ENCODE measurements at places on chromosomes 4 and X.
A peak's percentile ranks its signal among the peaks of the same experiment; 100 is the strongest.

DNA sequence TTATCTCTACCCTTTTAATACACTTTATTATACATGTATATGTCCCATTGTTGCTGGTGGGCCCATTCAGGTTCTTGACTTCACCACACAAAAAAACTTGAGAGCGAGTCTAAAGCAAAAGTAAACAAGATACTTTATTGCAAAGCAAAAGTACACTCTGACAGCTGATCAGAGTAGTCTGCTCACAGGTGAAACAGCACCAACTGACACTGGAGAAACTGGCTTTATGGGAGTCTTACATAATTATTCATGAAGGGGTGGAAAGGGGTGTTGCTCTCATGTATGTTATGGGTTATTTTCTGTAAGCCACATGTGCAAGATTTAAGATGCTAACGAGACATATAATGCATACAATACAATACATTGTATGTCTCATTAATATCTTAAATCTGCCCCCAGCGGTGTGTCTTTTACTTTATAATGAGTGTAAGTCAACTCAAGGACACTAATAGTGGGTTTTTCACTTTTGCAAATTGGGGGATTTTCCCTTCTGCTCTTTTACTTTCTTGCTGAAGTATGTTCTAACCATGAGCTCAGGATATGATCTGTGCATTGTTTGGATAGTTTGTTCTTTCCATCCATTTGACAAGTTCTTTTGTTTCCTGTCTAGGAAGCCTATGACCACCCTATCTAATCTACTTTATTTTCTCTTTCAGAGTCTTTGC, 256.1 kb upstream of the ITM2A start:
- no peak for DNase-seq

GRCh38 chr4:137376312-137376711, 156.0 kb downstream of the PCDH18 start:
- DNase-seq = no peak

DNA sequence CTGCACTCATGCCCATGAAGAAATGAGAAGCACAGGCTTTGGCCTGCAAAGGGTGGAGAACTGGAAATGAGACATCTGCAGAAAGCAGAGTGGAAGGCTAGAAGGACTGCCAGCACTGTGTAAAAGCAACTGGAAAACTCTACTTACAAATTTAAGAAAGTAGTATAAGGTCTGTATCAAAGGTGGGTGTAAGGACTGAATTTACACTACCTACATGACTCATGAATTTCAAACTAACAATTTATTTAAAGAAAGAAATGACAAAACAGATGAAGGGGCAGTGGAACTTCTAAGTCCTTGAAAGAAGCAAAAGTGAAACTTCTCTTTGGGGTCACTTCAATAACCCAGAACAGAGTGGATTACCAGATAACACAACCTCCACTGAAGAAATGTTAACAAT, 71.2 kb downstream of the SLC10A7 start:
- no peak for DNase-seq

GRCh38 chr4:153440475-153440874, 25.7 kb upstream of the TMEM131L start:
- DNase-seq = no peak

DNA sequence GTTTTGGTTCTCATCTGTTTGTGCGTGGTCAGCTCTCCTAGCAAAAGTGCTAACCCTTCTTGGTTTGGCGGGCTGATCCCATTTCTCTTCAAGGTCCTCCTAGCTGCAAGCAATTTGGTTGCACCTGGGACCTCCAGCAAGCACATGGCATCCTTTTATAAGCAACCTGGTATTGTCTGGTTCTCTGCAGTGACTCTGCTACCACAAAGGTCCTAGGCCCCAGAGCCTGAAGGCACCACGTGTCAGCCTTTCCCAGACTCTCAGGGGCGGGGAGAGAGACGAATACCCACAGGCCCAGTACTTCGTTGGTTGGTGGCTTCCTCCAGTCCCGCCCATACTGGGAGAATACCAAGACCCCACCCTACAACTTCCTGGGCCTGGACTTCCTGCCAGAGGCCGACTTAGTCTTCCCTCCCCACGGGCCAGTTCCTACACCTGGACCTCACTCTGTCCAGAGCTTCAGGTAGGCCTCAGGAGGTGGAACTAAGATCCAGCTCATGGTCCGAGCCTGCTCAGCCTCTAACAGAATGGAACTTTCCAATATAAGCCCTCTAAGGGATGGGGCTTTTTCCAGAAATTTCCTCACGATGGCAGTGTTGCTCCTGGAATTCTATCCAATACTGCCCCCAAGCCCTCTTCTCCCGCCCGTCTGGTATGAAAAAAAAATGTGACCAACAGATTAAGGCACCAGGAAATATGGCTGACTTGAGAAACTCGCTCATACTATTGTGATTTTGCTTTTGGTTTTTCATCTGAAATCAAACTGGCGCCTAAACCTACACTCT, 192.5 kb upstream of the STK26 start:
- DNase-seq = peak; percentile 31

DNA sequence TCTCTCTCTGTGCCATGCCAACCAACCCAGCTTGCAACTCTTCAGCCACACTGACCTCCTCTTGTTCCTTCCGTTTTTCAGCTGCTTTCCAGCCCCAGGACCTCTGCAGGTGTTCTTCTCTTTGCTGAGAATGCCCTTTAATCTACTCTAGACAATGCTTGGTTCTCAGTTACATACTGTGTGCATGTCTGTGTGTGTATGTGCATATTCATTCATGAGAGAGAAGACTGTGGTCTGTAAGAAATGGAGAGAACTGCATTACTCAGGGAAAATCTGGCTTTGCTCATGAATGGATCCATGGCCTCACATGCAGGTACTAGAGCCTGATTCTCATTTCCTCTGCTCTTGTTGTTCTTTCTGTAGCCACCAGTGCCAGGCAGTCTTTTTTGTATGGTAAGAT, 636.9 kb upstream of the TENM3 start:
- DNase-seq = no peak

- no peak for DNase-seq
These were observed 152.9 kb downstream of the STOX2 start for GRCh38 chr4:184058026-184058425.

DNA sequence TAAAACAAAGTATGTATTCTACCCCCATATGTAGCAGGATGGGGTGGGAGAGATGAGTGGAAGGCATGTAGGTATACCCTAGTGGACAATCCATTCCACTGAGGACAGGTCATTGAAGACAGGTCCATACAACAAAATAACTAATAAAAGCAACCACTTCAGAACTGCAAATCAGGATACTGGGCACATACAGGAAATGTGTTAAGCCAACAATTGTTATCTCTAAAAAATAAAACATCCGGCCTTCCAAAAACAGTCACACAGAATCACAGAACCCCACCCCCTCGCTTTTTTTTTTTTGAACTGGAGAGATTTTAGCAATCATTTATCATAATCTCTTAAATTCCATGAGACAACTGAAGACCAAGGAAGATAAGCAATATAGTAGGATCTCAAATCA, 112.9 kb downstream of the FRYL start:
- DNase-seq = no peak

DNA sequence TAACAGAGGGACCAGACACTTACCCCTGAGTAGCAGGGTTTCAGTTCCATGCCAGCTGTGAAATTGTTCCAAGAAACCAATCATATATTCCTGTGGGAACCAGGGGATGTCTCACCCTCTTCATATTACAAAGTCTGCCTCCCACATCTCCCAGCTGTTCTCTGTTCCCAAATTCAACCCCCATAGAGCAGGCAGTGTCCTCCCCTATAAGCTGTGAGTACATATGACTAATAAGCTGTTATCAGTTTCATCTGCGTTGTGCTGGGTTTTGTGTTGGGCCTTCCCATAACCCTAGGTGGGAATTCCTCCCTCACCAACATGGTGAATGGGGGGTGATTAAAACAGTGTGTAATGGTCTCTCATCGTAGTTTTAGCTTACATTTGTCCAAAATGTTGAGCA, 41.0 kb downstream of the CEP44 start:
- DNase-seq = no peak

DNA sequence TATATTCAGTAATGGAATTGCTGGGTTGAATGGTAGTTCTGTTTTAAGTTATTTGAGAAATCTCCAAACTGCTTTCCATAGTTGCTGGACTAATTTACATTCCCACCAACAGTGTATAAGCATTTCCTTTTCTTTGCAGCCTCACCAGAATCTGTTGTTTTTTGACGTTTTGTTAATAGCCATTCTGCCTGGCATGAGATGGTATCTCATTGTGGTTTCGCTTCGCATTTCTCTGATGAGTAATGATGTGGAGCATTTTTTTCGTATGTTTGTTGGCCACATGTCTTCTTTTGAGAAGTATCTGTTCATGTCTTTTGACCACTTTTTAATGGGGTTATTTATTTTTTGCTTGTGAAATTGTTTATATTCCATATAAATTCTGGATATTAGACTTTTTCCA, 13.6 kb upstream of the MAGED4B start:
- DNase-seq = no peak

- peak; percentile 35 for DNase-seq
These were observed 797 bp downstream of the PKD2 start for GRCh38 chr4:88008122-88008742.

DNA sequence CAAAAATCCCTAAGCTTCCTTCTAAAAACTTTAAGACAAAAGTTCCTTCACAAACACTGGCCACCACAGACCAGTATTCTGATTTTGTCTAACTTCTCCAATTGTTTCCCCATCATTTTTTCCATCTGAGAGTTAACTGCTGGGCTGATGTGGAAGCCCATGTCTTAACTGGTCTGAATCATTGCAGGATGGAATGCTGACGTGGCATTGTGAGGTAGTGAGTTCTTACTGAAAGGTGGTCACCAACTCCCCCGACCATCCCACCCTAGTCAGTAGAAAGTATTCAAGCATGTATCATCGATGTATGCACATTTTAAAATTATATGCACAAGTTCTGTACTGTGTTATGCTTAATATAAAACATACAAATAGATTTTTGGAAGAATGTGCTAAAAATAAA, 99.1 kb upstream of the SMIM10 start:
- DNase-seq = no peak

DNA sequence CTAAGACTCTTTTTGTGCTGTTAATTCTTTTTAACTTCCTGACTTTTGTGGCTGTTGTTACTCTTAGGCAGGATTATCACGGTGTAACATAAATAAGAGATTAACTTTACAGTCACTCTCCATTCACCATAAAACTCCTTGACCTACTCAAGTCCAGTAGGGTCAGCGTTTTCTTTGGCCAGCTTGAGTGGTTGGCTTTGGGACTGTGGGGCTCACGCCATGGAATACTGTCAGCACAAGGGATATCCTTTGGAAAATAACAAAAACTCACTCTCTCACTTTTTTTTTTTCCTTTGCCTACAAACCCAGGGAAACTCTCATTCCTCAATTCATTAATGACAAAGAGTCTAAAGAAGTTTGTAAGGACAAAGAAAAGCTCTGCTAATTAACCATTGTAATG, 89.4 kb upstream of the TLL1 start:
- DNase-seq = no peak

- peak; percentile 4 for DNase-seq
These were observed 169.1 kb downstream of the GUCY2F start for GRCh38 chrX:109312757-109313156.

DNA sequence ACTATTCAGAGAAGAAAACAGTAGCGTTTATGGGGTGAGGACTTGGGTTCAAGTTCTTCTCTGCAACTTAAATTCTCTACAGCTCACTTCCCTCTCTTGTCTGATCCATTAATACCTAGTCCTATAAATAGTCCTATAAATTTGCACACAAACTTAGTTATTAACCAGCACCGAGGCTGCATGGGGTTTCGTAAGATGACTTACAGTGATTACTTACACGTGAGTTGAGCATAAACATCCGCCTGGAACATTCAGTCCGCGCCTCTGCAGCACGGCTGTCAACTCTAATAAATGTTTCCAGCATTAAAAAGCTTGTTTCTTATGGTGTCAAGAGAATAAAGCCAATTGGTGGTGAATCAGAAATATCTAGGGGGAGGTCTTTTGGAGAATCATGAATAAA, 103.0 kb upstream of the ENPP6 start:
- DNase-seq = no peak

GRCh38 chr4:97910005-97910404, 233.3 kb downstream of the STPG2 start:
- no peak for DNase-seq

DNA sequence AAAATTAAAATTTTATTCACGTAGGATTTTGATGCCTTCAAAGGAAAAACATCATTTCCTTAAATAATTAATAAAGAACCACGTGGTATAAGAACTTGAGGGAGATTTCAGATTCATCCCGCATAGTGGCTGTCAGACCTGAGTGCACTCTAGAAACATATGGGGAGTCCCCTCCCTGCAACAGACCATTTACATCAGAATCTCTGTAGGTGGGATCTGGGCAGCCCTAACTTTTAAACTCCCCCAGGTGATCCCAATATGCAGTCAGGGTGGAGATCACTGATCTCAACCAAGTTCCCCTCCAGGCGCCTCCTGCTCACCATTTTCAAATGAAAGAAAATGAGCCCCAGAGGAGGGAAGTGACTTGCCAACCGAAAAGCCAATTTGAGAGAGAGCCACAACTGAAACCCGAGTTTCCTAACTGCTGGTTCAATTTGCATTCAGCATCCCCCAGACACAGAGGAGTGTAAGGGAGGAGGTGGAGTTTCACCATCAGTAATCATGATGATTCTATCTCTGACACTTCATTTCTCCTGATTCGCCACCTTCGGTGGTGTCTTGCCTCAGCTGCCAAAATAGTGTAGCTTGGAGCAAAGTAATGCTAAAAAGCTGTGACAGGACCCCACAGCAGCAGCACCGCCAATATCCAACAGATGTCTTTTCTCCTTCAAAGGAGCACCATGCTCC, 11.4 kb downstream of the RNF150 start:
- DNase-seq = no peak

DNA sequence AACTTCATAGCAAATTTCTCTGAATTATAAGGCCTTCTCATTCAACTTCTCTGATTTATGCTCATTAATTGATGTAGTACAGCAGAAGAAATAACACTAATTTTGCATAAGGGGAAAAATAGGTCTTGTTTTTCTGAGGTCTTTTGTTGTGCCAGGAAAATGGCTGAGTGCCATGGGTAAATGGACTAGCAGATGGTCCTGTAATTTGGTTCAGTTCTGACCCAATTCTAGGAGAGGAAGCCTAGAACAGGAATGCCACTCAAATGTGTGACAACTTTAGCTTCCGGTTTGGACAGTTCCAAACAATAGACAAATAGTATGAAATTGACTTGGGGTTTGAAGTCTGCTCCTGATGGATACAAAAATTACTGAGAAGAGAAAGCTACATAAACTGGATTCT, 6.2 kb downstream of the RAB9B start:
- DNase-seq = no peak

GRCh38 chr4:58590722-58591121, 1480.5 kb upstream of the IGFBP7 start:
- DNase-seq = no peak

GRCh38 chr4:73341454-73341853, 62.6 kb upstream of the ALB start:
- peak; percentile 37 for DNase-seq

DNA sequence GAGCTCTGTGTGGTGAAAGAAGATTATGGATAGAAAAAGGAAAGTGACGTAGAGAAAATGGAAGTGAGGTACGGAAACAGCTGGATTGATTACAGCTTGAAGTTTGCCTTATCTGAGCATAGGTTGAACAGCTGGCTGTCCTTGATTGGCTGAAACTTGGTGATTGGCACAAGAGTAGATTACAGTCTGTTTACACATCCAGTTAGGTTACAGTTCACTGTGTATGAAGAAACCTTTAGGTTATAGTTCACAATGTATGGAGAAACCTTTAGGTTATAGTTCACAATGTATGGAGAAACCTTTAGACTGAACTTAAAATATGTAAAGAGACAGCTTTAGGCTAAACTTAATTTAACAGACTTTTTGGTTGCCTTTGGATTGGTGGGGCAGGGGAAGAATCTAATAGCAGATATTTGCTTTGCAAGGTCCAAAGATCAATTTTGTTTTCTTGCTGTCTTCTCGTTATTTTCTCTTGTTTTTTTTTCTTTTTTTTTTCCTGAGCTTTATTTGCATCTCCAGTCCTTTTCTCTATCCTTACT, 15.6 kb upstream of the ART3 start:
- no peak for DNase-seq

Data from RCC 7860 (cell line).